ENCODE measurements at places on chromosomes 12 and 14. TPM values are rescaled to one million over a fixed set of nuclear protein-coding genes. Genes with fewer than 3 reads are reported as not detected.

DNA sequence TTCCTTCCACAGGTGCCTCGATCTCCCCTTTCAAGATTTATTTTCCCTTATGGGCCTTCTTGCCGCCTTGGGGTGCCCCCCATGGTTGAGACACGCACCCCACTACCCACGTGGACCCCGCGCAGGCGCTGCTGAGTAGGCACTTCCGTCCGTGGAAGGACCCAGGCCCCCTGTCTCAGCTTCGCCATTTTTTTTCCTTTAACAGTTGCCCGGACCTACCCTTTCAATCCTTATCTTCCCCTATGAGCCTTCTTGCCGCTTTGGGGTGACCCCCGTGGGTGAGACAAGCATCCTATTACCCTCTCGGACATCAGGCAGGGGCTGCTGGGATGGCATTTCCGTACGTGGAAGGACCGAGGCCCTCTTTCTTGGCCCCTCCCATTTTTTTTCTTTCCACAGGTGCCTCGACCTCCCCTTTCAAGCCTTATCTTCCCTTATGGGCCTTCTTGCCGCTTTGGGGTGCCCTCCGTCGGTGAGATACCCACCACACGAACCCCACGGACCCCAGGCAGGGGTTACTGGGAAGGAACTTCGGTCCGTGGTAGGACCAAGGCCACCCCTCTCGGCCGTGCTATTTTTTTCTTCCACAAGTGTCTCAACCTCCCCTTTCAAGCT lies 268.2 kb downstream of the ALG10 start:
- DNase-seq: no peak

DNA sequence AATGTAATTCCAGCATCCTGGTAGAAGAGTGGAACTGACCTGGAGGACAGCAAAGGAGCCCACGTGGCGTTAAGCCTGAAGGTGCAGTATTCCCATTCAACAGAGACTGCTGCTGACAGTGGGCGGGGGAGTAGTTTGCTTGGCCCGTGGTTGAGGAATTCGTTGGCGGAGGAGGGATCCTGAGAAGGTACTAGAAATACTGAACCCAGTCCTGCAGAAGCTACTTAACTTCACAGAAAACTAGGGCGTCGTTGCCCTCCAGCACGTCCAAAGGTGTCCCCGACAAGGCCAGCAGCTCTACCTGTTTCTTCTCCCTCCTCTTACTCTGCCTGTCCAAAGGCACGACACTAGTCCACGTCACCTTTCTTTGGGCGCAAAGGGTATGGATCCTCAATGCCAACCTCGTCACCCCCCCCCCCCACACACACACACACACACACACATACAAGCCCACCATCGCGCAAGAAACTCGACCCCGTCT lies 303 bp downstream of the PUS7L start:
- DNase-seq: peak; percentile 3

GRCh38 chr12:69024413-69024812 lies 91.4 kb upstream of the CPM start:
- DNase-seq: no peak

Gene PDE3A
- not detected for polyA plus RNA-seq

Gene KRT80
- 0.18 TPM for polyA plus RNA-seq

GRCh38 chr14:45104561-45104960 lies 20.6 kb downstream of the PRPF39 start:
- no peak for DNase-seq

Gene OR4E2
- polyA plus RNA-seq: not detected

- DNase-seq: no peak
Measured at GRCh38 chr12:104536841-104537240, 80.1 kb downstream of the CHST11 start.

Gene NCKAP5L
- polyA plus RNA-seq: 14.9 TPM

DNA sequence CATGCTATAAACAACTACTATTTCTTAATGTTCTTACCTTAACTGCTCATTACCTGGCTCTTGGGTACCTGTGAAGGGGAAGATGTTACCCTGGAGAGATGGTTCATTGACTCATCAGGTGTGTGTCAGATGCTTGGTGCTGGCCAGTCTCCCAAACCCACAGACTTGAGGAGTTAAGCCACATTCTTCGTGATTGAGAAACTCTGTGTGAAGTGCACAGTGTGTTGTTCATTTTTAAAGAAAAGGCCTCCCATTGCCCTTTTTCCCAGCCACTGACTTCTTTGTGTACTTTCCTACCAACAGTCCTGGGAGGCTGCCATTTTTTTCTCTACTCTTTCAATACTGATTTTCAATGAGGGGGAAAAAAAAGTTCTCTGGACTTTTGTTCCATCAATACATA lies 3.2 kb downstream of the MGST1 start:
- peak; percentile 71 for DNase-seq

GRCh38 chr14:103078860-103079587 lies 5.0 kb upstream of the LBHD2 start:
- no peak for DNase-seq

- no peak for DNase-seq
Measured at GRCh38 chr14:52769887-52770286, 21.5 kb downstream of the GNPNAT1 start.

- DNase-seq: no peak
Measured at GRCh38 chr12:50566066-50566465, 61.3 kb downstream of the DIP2B start.

Gene GLI1
- polyA plus RNA-seq: 0.14 TPM

DNA sequence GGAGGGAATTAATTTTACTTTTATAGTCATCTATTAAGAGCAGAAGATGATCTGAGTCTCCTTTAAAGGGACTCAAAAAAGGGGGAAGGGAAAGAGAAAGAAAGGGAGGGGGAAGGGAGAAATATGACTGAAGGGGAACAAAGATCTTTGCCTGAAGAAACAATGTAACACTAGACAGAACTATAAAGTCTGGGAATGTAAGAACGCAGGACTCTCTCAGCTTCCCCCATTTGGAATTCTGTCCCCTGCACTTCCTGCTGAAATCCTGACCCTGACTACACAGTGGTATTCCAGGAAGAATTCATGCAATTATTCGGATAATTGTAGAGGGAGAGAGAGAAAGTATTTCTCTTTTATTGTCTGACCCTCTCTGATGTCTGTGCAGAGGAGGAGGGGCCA lies 8.6 kb upstream of the HOXC11 start:
- no peak for DNase-seq

Gene ANKS1B
- not detected for polyA plus RNA-seq

- no peak for DNase-seq
Measured at GRCh38 chr12:52270541-52271070, 3.8 kb upstream of the KRT86 start.

Gene POP5
- 57.2 TPM for polyA plus RNA-seq

GRCh38 chr12:121189131-121189530 lies 20.8 kb upstream of the P2RX4 start:
- DNase-seq: no peak

- DNase-seq: no peak
Measured at GRCh38 chr12:83121897-83122622, 435.4 kb downstream of the TMTC2 start.

DNA sequence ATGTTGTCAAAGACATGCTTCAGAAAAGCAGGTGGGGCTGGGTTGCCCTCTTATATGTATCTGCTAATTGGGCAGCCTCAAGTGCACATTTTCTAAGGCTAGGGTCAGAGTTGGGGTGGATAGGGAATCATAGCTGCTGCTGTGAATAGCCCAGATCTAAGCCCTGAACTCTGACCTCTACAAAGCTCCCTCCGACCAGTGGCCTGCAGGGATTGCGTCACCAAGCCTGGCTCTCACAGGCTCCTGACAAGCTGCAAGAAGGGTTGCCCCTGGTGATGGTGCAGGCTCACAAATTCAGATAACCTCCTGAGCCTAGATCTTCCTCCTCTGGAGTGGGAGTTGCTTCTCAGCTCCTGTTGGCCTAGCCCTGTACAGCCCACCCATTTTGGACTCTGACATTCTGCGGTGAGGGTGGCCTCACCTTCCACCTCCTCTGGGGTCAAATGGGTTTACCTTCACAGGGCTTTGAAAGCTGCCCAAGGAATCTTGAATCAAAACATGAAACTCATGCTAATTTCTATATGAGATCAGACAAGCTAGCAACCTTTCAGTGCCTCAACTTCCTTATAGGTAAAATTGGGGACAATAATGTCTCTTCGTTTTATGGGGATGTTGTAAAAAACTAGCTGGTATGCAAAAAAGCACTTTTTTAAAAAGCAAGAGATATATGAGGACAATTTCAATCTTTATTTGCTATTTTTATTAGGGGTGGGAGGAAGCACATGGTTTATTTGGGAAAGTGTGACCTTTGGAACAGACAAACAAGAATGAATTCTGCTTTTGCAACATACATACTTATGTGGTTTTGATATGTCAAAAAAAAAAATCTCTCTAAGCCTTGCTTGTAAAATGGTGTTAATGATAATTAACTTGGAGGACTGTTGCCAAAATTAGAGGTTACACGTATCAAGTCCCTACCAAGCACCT lies 4.9 kb upstream of the SUSD6 start:
- no peak for DNase-seq

DNA sequence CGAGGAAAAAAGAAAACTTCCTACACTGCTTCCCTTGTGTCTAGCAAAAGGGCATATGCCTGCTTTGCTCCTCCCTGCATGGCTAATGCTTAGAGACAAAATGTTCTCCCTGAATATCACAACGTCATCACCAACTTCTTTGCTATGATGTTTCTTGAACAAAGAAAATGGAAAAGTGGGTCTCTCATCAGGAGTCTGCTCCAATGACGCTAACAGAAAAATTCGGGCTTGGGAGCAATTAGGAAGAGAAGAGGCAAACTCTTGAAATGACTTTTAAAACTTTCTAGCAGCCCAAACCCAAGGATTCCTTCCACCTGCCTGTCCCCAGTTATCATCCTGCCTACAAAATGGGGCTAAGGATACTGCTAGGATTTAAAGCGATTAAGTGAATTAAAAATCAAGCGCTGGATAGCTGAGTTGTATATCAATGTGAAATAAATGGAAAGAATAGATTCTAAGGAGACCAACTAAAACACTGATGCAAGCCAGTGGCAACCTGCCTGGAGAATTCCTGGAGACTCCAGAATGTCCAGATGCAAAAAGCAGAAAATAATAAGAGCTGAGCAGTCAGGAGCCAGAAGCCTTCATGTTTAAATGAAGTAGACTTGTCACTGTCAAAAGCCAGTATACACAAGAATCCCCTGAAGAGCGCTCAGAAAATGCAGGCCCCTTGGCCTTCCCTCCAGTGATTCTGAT lies 183.8 kb downstream of the DPF3 start:
- DNase-seq: no peak

GRCh38 chr14:65211341-65211987 lies 109.1 kb upstream of the MAX start:
- peak; percentile 14 for DNase-seq
